ENCODE measurements at places on chromosomes 2 and 18. TPM values are rescaled to one million over a fixed set of nuclear protein-coding genes. Genes with fewer than 3 reads are reported as not detected.

DNA sequence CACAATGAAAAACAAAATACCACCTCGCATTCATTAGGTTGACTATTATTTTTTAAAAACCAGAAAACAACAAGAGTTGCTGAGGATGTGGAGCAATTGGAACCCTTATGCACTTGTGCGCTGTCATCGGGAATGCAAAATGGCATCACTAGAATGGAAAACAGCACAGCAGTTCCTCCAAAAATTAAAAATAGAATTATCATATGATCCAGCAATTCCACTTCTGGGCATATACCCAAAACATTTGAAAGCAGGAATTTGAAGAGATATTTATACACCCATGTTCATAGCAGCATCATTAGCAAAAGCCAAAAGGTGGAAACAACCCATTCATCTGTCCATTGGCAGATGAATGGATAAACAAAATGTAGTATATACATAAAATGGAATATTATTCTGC lies 11.9 kb upstream of the NMUR1 start:
- ATAC-seq: no peak

Gene SIX3
- total RNA-seq: not detected

Gene MROH2A
- total RNA-seq: 0.52 TPM

Gene OSR1
- 0.96 TPM for total RNA-seq

Gene DOCK10
- 6.7 TPM for total RNA-seq

DNA sequence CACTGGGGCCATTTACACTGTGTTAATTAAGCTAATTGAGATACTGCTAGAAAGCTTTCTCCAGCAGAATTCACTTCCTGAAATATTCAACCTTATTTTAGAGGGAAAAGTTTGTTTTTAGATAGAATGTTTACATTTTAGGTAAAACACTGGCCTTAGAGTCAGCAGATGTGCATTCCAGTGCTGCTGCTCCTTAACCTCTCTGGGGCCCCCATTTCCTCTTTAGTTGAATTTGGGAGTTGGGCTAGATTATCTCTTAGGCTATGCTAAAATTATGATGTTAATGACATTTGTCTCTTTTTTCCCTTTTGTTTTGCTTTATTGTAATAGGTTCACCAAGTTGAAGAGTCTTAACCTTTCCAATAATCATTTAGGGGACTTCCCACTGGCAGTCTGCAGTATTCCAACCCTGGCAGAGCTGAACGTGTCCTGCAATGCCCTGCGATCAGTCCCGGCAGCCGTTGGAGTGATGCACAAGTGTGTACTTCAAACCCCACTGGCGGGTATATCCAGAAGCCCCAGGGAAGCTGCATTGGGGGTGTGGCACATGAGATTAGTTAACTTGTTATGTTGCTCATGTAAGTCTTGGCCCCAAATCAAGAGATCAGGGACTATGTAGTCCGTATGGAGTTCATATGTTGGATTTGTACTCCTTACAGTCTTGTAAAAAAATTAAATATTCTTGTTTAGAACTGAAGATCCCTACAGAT lies 179.5 kb downstream of the PHLPP1 start:
- no peak for ATAC-seq

Gene ACADL
- 0.32 TPM for total RNA-seq

Gene AOX1
- 5.2 TPM for total RNA-seq

Gene ARHGAP28
- 2.4 TPM for total RNA-seq

DNA sequence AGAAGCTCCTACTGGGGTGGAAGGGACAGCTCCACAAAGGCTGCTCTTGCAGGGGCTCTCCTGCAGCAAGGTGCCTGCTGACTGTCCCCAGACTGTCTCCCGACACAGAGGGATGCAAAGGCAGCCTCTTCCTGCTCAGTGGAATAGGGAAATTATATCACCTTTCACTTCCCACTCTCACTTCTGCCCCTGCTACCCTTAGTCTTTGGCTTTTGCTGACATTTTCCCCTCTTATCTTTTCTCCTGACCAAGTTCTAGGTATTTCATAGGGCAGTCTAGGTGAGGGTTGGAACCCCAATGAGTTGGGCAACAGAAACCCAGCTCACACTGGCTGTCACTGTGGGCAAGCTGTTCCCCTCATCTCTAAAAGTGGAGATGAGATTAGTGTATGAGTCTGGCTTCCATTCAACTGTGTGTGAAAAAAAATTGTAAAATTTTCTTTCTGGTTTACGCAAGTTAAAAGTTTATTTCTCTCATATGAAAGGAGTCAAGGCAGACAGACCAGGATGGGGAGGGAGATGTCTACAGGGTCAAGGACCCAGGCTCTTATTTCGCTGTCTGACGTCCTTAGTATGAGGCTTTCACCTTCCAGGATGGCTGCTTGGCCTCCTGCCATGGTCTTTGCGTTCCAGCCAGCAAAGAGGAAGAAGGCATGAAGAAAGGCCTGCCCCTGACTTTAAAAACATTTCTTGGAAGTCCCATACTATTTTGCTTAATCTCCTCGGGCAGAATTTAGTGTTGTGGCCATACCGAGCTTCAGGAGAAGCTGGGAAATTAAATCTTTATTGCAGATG lies 7.5 kb upstream of the MOCOS start:
- ATAC-seq: peak; percentile 18

DNA sequence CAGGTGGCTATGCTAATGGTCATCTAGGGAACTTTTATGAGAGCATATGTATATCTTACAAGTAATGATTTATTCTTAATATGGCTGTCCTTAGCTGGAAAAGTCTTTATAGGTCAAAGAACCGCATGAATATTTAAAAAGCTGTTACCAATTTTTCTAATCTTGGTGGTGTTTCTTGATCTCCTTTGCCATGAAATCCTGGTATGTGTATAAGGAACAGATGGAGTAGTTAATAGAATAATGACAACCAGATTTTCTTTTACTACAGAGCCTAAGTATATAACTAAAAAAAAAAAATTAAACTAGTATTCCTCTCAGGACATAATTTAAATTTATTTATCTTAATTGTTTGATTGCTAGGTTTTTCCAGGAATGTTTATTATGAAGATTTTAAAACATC lies 74.5 kb downstream of the RHBDD1 start:
- ATAC-seq: no peak

Gene RAD51AP2
- 0.16 TPM for total RNA-seq

- ATAC-seq: peak; percentile 56
Observed at GRCh38 chr2:99297994-99298393, 3.0 kb downstream of the LYG1 start.

DNA sequence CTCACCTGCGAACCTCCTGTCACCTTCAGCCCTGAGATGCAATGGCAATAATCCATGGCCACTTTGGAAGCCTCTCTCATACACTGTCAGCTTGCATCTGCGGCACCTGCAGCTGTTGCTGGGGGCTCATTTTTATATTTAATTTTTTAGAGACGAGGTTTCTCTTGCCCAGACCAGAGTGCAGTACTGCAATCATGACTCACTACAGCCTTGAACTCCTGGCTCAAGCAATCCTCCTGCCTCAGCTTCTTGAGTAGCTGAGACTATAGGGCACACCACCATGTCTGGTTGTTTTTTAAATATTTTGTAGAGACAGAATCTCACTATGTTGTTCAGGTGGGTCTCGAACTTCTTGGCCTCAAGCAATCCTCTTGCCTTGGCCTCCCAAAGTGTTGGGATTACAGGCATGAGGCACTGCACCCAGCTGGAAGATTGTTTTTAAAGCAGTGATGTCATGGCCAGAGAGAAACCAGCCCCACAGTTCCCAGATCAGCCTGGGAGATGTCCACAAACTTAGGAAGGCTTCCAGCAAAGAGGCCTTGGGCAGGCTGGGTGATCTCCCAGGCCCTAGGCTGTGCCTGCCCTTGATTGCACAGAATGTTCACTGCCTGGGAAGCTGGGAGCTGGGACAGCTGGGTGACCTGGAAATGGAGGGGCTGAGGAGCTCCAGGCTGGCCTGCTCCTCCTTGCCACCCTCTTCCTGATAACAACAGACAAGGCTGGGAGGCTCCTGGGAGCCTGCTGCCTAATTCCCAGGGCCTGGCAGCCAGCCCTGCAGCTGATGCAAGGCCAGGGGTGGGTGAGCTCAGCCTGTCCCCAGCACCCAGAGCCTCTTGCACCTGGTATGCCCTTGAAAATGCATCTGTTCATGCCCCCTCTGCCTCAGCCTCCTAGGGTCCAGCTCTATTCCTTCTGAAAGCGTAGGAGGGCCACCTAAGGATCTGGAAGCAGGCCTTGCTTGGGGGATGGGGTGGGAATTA lies 27.1 kb downstream of the SH2D6 start:
- ATAC-seq: peak; percentile 59

DNA sequence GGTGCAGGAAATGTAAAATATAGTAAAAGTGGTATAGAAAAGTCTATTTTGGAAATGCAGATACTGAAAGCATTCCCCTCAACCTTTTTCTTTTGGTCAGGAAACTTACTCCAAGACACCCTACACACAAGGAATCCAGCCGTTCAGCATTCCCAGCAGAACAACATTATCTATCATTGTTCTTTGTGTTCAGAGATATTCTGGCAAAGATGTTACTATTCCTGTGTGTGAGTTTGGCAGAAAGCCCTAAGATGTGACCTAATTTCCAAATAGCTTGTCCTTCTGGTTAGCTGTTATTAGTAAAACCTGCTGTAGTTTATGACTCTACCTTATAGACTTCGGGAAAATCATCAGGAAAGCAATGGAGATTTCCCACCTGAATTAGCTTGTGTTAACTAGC lies 78.1 kb upstream of the PELI1 start:
- peak; percentile 49 for ATAC-seq

DNA sequence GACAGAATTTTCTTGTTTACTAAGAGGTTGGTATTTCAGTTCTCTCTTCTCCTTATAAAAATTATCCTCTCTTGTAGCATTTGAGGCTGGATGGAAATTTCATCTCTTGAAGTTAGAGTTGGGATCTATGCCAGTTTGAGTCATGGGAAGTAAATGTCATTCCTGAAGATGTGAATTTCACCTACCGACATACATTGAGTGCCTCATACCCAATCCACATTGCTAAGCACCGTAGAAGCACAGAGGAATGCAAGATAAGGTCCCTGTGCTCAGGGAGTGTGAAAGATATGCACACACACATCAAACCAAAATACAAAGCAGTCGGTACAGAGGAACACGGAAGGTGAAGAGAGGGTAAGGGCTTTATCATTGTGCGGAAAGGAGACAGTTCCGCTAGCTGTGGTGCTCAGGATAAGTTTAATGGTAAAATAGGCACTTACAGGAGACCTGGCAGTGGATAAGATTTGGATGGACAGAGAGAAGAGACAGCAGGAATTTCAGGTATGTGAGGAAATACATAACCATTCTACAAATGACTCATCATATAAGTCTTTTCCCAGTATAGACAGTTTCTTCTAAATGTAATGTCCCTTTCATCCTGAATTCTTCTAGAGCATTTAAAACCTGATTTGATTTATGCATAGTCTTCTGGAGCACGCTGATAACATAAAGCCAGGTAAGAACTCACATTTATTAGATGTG lies 205.3 kb upstream of the ST6GAL2 start:
- ATAC-seq: no peak

GRCh38 chr2:113886479-113887008 lies 3.3 kb upstream of the ACTR3 start:
- ATAC-seq: peak; percentile 4

GRCh38 chr18:56660655-56661054 lies 9.5 kb downstream of the WDR7 start:
- ATAC-seq: no peak

- ATAC-seq: no peak
Observed at GRCh38 chr2:29361231-29361630, 246.0 kb downstream of the CLIP4 start.

DNA sequence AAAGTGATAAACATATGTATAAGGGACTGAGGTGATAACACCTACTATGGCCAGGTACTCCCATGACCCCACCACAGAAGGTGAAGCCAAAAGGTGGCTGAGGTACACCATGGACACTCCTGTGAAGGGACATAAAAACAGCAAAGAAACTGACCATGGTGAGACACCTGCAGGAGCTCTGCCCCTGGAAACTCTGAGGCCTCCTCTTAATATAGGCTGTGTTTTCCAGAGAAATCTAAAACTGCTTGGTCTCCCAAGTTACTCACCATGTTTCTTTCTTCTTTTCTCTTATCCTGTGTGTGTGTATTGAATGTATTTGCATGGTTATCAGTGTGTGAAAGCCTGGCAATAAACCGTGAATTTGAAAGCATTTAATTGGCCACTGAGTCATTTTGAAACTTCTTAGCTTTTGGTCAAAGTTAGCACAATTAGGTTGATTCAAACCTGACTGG lies 739.3 kb upstream of the GCFC2 start:
- no peak for ATAC-seq

Gene TLX2
- total RNA-seq: not detected

DNA sequence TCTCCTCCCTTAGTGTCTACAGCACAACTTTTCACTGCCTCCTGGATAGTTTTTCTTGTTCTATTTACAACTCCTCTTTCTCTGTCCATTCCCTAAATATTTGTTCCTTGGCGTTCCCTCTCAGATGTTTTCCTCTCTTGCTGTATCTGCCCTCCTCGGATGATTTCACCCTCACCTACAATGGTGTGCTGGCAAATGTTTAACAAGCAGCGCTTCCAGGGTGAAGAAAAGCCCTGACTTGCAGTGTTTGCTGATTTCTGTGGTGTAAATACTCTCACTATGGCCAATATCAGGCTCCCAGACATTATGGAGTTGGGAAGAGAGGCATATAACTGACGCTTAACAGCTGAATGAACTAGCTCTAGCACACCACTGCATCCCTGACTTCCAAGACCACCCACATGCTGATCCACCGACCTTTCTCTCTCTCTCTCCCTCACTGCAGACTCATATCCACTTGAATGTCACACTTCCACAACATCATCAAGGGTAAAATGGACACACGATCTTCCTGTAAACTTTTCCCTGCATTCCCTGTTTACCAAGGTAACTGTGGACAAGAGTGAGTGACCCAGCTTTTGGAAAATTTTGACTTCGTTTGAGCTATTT lies 31.5 kb upstream of the SPTBN1 start:
- no peak for ATAC-seq

GRCh38 chr18:63637703-63638102 lies 6.4 kb downstream of the SERPINB4 start:
- ATAC-seq: no peak

GRCh38 chr2:236809716-236810115 lies 240.1 kb downstream of the ACKR3 start:
- ATAC-seq: no peak

DNA sequence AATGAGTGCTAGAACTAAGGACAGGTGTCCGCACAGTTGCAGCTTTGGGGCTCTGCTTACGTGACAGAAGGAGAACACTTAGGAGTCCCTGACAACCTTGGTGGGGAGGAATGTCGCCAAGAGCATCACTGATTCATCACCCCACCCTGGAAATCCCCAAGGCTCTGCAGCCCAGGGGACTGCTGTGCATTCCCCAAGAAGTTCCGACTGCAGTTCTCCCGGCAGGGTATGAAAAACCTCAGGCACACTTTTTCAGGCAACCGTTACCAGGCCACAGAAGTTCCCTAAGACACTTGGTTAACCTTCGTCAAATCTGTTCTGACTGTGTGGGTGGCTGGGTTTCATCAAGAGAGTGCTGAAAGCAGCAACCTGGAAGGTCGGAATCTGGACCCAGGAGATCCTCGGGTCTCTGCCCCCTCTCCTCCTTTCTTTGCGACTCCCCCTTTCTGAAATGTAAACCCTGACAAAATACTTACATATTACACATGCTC lies 192.1 kb upstream of the CXCR4 start:
- no peak for ATAC-seq

GRCh38 chr2:190180313-190181122 lies 118.0 kb upstream of the MSTN start:
- ATAC-seq: peak; percentile 84

- no peak for ATAC-seq
Observed at GRCh38 chr18:34866310-34866709, 156.2 kb downstream of the DTNA start.

- ATAC-seq: no peak
Observed at GRCh38 chr2:42963452-42964068, 171.2 kb upstream of the HAAO start.

Data from esophagus mucosa (tissue), 1 donor.